Inflammatory macrophage (primary cell): ENCODE measurements at places on chromosomes 5 and 9.

DNA sequence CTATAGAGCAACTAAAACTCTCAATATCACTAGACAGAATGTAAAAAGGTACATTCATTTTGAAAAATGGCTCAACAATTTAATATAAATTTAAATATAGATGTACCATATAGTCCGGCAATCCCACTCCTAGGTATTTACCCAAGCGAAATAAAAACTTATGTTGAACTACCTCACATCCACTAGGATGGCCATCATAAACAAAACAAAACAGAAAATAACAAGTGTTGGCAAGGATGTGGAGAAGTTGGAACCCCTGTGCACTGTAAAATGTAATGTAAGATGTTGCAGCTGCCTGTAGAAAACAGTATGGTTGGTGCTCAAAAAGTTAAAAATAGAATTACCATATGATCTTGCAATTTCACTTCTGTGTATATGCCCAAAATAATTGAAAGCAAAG lies 36.9 kb upstream of the SELENOP start:
- no peak for DNase-seq

- peak; percentile 18 for DNase-seq
Measured at GRCh38 chr5:104111632-104112031, 549.0 kb upstream of the NUDT12 start.

DNA sequence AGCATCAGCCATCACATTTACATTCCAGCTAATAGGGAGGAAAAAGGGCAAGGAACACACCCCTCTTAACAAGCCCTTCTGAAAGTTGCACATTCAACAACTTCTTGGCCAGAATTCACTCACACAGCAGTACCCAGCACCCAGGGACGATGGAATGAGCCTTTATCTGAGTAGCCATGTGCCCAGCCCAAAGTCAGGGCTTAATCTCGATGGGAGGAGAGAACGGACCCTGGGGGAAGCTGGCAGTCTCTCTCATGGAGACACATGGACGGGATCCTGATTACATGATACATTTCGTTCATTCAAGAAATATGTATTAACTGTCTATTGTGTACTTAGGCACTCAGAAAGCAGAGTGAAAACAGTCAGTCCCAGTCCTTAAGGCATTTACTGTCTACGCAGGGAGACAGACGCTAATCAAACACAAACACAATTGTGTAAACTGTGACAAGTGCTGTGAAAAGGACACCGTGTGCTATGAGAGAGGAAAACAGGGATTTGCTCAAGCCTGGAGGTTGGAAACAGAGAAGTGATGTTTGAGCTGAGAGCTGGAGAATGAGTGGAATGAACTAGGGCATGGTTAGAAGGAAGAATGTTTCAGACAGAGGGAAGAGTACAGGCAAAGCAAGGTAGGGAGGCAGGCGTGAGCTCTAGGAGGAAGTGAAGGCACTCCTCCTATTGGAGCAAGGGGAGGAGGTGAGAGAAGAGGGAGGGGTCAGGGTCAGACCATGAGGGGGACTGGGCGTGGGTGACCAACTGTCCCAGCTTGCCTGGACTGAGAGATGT lies 7.4 kb downstream of the OTULINL start:
- DNase-seq: no peak

GRCh38 chr5:154366353-154366752 lies 79.4 kb upstream of the SAP30L start:
- DNase-seq: no peak

DNA sequence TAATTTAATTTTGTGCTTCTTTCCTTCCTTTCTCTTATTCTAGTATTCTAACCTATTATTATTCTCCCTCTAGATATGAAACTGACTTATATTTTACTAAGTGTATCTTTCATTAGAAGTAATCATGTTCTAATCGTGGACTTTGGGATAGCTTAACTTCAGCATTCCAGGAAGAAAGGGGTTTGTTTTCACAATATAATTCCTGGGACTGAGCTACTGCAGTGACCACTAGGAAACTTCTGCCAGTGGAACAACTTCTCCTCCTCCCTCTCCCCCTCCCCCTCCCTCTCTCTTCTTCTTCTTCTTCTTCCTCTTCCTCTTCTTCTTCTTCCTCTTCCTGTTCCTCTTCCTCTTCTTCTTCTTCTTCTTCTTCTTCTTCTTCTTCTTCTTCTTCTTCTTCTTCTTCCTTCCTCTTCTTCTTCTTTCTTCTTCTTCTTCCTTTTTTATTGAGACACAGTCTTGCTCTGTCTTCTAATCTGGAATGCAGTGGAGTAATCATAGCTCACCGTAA lies 127.9 kb downstream of the NNT start:
- DNase-seq: no peak

DNA sequence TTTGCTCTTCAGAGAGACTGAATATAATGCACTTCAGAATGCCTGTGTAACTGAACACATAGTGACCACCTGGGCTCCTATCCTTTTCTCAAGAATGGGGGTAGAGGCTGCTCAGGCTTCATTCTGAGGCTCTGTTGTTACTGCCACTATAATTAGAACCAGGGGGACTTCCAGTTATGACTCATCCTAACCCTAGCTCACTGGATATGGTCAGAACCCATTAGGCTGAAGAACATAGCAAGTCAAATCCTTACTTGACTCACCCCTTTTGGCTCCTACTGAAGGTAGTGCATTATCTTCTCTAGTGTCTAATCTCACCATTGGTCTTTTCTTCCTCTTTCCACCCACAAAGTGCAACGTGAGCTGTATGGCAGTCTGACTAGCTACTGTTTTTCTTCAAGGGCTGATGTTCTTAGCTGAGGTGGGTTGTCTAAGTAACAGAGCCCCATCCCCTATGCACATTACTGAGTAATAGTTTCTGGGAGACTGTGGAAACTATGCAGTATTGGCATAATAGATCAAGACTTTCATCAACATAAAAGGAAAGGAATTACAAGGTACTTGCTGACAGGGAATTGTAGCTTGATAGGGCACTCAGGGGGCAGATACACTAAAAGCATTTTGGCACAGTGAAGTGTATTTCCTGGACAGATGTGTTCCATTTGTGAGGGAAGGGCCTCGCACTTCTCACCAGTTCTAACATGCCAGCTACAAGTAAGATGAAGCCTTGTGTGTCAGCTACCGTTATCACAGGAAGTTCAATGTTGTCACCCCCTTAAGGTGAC lies 431.0 kb upstream of the MEF2C start:
- peak; percentile 11 for DNase-seq

DNA sequence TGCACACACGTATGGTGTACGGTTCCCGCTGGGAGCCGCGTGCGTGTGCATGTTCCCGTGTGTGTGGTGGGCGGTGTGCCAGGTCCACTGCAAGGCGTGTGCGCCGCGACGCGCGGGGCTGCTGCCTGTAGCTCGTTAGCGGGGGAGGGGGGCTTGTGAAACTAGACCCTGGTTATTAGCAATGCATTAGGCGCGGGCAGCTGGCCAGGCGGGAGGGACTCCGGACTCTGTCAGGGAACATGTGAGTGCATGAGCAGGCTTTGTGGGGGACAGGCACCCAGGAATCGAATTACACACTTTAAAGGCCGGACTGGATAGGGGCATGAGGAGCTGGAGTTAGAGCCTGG lies 32.2 kb upstream of the ENHO start:
- DNase-seq: no peak

- DNase-seq: no peak
Measured at GRCh38 chr9:114238891-114239875, 83.7 kb upstream of the ORM1 start.

- no peak for DNase-seq
Measured at GRCh38 chr9:123113185-123113584, 79.7 kb downstream of the GPR21 start.

DNA sequence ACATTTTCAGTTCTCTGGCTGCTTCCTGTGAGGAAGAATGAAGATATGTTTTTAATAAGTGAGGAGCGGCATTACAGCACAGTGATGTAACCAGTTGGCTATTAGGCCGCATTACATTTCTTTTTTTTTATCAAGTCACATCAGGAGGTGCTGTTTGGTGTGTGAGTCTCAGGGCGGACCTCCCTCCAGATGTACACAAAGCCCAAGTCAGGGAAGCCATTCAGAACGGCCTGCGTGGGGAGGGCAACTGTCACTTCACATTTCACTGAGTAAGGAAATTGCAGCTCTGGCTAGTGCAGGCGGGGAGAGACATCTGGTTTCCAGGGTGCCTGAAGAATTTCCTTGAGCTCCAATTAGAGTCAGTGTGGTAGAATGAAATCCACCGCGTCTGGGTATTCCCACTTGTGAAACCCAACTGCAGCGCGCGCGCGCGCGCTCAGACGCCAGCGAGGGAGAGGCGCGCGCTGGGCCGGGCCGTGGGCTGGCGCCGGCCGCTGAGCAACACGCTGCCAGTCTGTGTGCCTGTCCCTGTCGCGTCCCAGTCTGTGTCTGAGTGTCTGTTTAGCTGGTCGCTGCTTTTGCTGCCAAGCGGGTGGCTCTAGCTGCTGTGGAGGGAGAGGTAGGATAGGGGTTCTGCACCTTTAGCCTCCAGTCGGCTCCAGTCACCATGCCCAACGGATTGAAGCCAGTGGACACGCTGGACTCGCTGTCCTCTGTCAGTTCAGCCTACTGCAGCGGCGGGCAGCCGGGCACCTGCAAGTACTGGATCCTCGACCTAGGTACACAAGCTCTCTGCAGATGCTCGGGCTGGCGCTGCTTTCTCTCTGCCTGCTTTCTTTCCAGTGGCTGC lies 140.8 kb upstream of the OTULINL start:
- no peak for DNase-seq

DNA sequence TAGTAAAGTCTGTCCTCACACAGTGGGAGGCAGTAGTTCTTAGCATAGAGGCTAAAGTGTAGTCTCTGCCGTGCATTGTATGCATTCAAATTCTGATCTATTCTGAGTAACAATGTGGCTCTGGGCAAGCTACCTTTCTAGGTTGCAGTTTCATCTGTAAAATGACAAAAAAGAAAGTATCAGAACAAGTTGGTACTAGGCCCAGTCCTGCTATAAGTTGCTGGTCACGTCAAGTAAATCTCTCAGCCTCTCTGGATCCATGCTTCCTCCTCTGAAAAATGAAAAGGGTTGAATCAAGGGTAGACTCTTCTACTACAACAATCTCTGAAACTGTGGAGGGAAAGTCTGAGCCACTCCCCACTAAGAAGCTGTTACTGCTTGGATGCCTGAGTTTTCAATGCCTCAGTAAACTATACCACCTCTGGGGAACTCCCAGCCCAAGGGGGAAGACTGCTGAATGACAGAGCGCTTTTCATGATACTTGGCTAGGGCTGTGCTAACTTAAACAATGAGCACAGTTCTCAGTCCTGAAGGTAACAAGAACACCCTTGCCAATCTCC lies 34.5 kb upstream of the SPARC start:
- no peak for DNase-seq

DNA sequence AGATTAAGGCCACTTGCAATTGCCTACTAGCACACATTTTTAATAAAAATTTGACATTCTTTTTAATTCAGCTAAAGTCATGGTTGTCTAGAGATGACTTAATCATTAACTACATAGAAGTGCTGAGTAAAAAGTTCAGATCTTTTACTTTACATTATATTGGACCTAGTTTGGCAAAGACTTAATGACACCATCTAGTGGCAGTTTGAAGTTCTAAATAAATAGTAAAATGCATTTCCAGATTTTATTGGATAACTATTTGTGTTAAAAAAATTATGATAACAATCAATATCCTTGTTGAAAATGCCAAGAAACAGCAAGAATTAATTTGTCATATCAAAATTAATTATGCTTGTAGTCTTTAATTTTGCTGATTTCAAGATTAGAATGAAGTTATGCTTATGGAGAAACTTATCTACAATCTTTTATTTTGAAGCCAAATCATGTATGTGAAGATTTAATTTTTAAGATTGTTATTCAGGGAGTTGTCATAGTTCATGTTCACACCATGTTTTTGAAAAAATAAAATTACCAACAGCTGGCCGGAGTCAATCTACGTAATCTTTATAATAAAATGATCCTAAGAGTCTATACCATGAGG lies 69.6 kb upstream of the PJA2 start:
- peak; percentile 43 for DNase-seq

GRCh38 chr5:1470762-1471211 lies 25.5 kb upstream of the SLC6A3 start:
- no peak for DNase-seq

DNA sequence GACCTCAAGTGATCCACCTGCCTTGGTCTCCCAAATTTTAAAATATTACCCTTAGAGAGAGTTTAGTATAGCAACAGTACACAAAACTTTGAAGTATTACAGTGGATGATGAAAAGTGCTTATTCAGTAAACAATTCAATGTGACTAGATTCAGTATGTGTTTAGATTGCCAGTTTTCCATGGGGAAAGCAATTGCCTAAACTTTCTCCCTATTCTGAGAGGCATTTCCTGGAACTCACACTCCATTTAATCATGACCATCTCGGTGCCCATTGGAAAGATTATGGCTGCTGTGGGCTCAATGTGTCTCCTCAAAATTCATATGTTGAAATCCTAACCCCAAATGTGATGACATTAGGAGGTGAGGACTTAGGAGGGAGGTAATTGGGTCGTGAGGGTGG lies 38.9 kb upstream of the MYO10 start:
- no peak for DNase-seq

GRCh38 chr5:57341380-57341979 lies 141.1 kb downstream of the ACTBL2 start:
- DNase-seq: no peak

GRCh38 chr5:78631931-78632330 lies 16.6 kb downstream of the LHFPL2 start:
- DNase-seq: no peak

DNA sequence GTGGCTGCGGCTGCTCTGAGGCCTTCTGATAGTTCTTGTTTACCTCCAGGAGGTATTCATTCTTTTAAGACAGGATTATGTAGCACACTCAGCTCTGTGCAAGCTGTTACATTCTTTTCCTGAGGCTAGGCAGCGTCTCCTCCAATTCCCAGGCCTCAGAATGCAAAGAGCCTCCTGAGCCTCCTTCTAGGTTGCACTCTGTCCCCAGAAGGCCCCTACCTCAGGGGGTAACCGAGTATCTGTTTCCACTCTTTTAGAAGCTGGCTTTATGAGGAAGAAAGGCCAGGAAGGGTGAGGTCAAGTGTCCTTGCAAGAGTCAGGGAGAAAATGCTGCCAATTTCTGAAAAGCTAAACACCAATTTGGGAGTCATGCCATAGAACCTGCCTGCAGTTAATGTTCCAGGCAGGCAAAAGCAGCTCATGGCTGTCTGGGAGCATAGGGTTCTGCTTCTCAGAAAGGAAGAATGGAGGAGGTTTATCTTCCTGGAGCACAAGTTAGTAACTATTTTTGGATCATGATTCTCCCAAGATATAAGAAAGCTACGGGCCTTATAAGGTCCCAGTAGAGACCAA lies 178.9 kb downstream of the SEMA6A start:
- no peak for DNase-seq
